ENCODE measurements at places on chromosomes 5 and 9. TPM values are rescaled to one million over a fixed set of nuclear protein-coding genes. Genes with fewer than 3 reads are reported as not detected.

ADRA1B gene
- total RNA-seq = 1.8 TPM

RHOBTB3 gene
- total RNA-seq = 138 TPM

TNC gene
- total RNA-seq = 719 TPM

GRCh38 chr5:72667708-72668107 lies 148.8 kb upstream of the TNPO1 start:
- H3K27ac ChIP-seq = no peak overlapping the region
- peaks cover 3% of the 10 kb centered on the region for H3K4me1 ChIP-seq
- no peak for DNase-seq
- no peaks in the 10 kb centered on the region for H3K36me3 ChIP-seq
- H3K27me3 ChIP-seq = no peaks in the 10 kb centered on the region

DNA sequence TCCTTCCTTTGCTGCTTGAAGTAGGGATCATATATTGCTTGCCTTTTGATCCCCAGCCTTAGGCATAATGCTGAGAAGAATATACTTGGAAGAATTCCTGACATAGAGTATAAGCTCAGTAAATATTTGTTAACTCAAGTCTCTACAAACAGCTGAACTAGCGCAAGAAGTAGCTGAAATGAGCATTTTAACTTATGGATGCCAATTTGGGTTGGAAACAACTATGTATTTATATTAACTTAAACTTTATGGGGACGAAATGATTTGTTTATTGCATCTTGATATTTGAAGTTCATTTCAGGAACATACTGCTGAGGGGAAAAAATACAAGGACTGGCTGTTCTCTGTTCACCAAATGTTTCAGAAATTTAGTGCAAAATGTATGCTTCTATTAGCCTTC lies 258.7 kb downstream of the CDH12 start:
- no peaks in the 10 kb centered on the region for H3K27me3 ChIP-seq
- no peak overlapping the region for H3K27ac ChIP-seq
- H3K4me3 ChIP-seq = no peak overlapping the region

DNA sequence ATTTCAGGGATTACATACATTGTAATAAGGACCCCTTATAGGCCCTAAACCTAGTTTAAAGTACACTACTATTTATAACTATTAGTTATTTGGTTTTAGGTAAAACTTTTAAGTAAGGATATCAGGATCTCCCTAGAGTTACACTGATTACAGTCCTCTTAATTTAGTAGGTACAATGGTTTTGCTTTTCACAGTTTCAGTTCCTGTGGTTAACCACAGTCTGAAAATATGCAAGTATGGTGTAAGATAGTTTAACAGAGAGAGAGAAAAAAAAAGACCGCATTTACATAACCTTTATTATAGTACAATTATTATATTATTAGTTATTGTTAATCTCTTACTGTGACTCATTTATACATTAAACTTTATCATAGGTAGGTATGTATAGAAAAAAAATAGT lies 725.3 kb upstream of the PTPRD start:
- no peak overlapping the region for H3K27ac ChIP-seq
- no peaks in the 10 kb centered on the region for H3K4me1 ChIP-seq
- DNase-seq = no peak
- H3K36me3 ChIP-seq = no peaks in the 10 kb centered on the region

DNA sequence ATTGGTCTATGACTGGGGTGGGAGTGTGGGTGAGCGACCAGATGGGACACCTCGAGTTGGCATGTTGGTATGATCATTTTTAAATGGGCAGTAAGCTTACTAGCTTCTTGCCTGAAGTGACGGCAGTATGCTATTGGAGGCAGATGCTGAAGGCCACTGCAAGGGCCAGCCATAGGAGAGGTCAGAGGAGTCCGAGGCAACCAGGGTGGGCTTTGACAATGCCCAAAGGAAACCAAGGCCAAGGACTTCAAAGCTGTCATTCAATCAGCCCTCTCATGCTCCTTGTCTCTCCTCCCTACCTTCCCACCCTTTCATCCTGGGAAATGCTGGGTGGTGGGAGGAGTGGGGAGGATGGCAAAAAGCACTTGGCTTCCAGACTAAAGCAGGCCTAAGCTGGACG lies 57.1 kb upstream of the GLRX start:
- no peak for DNase-seq
- no peaks in the 10 kb centered on the region for H3K27me3 ChIP-seq
- H3K27ac ChIP-seq = no peak overlapping the region
- no peak overlapping the region for H3K4me3 ChIP-seq
- no peaks in the 10 kb centered on the region for H3K4me1 ChIP-seq
- H3K36me3 ChIP-seq = no peaks in the 10 kb centered on the region

GRCh38 chr5:10401498-10401897 lies 40.2 kb upstream of the ROPN1L start:
- H3K4me1 ChIP-seq = peaks cover 20% of the 10 kb centered on the region
- no peak overlapping the region for H3K4me3 ChIP-seq
- no peak for DNase-seq
- H3K27me3 ChIP-seq = no peaks in the 10 kb centered on the region

Data from sigmoid colon (tissue), 7 donors.